ENCODE measurements at places on chromosomes 5 and 9. TPM values are rescaled to one million over a fixed set of nuclear protein-coding genes. Genes with fewer than 3 reads are reported as not detected.

IGIP gene
- total RNA-seq: 7.5 TPM

DNA sequence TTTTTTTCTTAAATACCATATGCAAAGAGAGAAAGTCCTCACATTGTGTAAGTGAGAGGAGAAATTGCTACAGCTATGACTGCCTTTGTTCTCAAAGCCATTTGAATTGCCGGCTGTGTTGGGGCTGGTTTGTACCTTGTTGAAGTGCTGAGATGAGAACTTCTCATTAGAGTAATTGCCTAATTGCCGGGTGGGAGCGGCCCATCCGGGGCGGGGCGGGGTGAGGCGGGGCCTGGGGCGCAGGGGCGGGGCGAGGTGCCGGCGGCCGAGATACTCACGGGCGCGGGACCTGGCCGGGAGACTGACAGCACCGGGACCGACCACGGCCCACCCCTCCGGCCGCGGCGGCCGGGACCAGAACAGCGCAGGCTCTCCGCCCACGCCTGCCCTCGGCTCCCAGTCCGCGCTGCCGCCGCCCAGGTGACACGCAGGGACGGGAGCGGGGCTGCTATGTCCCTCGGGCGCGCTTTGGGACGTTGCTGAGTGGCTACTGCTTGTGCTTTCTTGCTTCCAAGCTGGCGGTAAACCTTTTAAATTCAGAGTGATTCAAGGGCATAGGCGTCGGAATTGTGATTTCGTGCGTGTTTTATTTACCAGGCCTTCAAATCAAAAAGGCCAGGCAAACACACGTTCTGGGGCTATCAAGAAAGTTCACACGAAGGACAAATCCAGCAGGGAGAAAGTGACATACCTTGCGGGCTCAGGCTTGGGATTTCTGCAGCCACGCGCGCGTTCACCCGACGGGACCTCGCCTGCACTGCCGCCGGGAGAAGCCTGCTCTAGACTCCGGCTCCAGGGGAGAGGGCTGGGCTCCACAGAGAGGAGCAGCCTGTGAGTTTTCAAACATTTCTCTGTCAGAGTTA, 269.1 kb downstream of the FANCC start:
- no peaks in the 10 kb centered on the region for H3K27me3 ChIP-seq
- H3K27ac ChIP-seq: peak overlapping the region; percentile 84
- peaks cover 45% of the 10 kb centered on the region for H3K4me1 ChIP-seq
- H3K4me3 ChIP-seq: peak overlapping the region; percentile 75

NOXA1 gene
- total RNA-seq: 22.8 TPM

DNA sequence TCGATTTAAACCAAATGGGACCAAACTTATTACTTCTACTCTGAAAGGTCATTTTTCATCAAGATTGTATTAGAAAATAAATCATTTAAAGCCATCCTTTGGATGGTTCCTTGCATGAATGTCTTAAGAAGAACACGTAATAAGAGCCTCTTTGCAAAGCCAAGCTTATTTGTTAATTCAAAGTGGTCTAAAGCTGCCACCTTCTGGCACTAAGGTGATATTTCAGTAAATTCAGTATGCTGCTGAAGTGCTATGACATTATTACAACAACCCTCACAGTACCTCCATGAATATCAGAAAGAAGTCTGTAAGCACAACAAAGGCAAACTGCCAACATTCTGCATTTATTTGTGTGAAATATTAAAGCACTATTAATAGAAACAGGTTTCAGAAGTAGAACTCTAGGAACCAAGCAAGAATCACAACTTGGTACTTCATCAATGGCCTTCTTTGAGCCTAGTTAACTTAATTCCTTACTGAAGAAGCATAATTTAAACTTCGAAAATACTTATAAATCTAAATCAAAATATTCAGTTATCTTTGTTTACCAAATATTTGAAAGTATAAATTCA, 53.1 kb upstream of the TYRP1 start:
- no peaks in the 10 kb centered on the region for H3K4me1 ChIP-seq
- DNase-seq: no peak
- H3K27ac ChIP-seq: no peak overlapping the region
- H3K4me3 ChIP-seq: no peak overlapping the region
- H3K27me3 ChIP-seq: no peaks in the 10 kb centered on the region

GRCh38 chr5:23084815-23085214, 231.7 kb upstream of the CDH12 start:
- no peaks in the 10 kb centered on the region for H3K36me3 ChIP-seq
- H3K27ac ChIP-seq: no peak overlapping the region
- DNase-seq: no peak
- H3K27me3 ChIP-seq: no peaks in the 10 kb centered on the region
- no peaks in the 10 kb centered on the region for H3K4me1 ChIP-seq
- no peak overlapping the region for H3K4me3 ChIP-seq

SPATA31A5 gene
- not detected for total RNA-seq

DPYSL3 gene
- 0.40 TPM for total RNA-seq
